Activated naive CD4-positive, alpha-beta T cell treated with anti-CD3 and anti-CD28 coated beads for 36 hours (primary cell): ENCODE measurements at places on chromosomes 12 and 14.

DNA sequence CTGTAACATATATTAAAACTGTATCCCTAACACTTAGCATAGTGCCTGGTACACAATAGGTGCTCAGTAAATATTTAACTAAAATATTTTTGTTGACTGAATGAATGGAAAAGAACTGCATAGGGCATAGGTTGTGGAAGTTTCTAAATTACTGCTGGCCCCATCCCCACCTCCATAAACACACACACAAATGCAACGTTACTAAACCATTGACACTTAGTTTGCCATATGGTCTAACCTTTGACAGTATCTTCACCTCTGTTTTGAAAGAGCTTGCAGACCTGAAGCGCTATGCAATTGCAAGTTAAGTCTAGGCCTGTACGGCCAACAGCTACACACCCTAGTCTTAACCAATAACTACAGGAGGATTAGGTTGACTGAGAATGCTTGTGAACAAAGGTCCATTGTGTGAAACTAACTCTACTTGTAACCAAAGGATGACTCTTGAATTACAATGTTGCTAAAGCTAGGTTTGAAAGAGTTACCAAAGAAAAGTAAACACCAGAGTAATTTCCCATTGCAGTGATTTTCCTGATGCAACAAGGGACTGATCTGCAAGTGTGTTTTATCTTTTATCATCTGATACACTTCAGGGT lies 924 bp upstream of the MANSC1 start:
- no peaks in the 10 kb centered on the region for H3K27me3 ChIP-seq
- peak overlapping the region; percentile 33 for H3K27ac ChIP-seq
- H3K4me1 ChIP-seq = peaks cover 27% of the 10 kb centered on the region
- peak overlapping the region; percentile 70 for H3K4me3 ChIP-seq
- no peak for DNase-seq

GRCh38 chr12:12171991-12172511 lies 94.8 kb downstream of the LRP6 start:
- no peaks in the 10 kb centered on the region for H3K27me3 ChIP-seq
- peak; percentile 20 for DNase-seq
- H3K36me3 ChIP-seq = peaks cover 1% of the 10 kb centered on the region
- no peak overlapping the region for H3K4me3 ChIP-seq

- no peaks in the 10 kb centered on the region for H3K36me3 ChIP-seq
- H3K4me1 ChIP-seq = peaks cover 7% of the 10 kb centered on the region
- H3K27me3 ChIP-seq = peaks cover 32% of the 10 kb centered on the region
Observed at GRCh38 chr14:59868021-59868420, 2.6 kb downstream of the RTN1 start.

DNA sequence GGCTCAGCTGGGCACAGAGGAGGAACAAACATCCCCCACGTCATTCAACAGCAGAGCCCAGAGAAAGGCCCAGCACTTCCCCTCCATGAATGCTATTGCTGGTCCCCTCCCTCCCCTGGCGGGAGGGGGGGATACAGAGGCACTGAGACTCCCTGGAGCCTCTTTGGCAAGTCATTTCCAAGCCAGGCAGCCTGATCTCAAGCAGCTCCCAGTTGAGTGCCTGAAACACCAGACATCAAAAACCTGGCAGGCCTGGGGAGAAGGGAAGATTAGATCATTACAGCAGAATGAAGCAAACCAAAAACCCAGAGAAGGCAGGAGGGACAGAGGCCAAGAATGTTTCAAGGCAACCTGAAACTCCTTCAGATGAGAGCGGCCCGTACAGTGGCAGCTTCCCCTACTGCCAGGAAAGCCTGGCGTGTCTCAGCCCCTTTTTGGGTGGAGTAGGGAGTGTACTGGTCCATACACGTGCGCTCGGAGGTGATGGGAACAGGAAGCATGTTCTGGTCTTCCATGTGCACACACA lies 92.1 kb downstream of the LRRC74A start:
- DNase-seq = no peak
- peaks cover 48% of the 10 kb centered on the region for H3K4me1 ChIP-seq
- no peak overlapping the region for H3K4me3 ChIP-seq
- H3K36me3 ChIP-seq = no peaks in the 10 kb centered on the region
